Hematopoietic multipotent progenitor cell treated with erythropoietin and hydrocortisone succinate and interleukin-3 and kit ligand, for 15 days (in vitro differentiated cells): ENCODE measurements at places on chromosomes 6 and 20.

- DNase-seq = no peak
Observed at GRCh38 chr6:79385893-79386292, 151.3 kb downstream of the LCA5 start.

DNA sequence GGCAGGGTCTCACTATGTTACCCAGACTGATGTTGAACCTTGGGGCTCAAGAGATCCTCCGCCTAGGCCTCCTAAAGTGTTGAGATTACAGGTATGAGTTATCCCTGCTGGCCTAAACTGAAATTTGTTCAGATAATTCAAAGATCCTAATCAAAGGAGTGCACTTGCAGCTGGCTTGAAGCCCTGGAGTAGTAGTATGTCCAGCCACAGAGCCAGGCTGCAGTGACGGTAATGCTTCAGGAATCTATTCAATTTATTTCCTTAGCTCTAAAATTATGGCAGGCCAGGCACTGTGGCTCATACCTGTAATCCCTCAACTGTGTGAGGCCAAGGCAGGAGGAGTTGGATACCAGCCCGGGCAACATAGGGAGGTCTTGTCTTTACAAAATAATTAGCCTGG is 1.4 kb upstream of the DDX43 start:
- no peak for DNase-seq

- DNase-seq = no peak
Observed at GRCh38 chr6:88473589-88473988, 307.4 kb upstream of the CNR1 start.

- no peak for DNase-seq
Observed at GRCh38 chr20:8021541-8022269, 2.1 kb upstream of the TMX4 start.

- DNase-seq = no peak
Observed at GRCh38 chr20:34997131-34997561, 41.5 kb downstream of the MYH7B start.

DNA sequence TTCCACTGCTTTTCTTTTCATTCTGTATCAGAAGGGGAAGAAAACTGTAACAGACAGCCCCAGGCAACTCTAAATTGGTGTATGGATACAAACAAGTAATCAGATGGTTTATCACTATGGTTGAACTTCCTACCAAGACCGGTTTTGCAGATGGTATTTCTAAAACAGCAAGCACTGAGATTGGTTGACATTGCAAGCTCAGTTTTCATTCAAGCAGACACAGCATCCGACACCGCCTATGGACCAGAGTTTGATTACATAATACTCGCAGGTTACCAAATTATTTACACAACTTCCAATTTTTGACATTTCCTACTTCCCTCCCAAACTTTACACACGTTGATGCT is 209.9 kb downstream of the ALDH8A1 start:
- DNase-seq = no peak

GRCh38 chr6:34027445-34027936 is 118.4 kb downstream of the GRM4 start:
- DNase-seq = peak; percentile 32

- no peak for DNase-seq
Observed at GRCh38 chr6:11785774-11786579, 7.4 kb upstream of the ADTRP start.
